ENCODE measurements at places on chromosomes 5 and 9. TPM values are rescaled to one million over a fixed set of nuclear protein-coding genes. Genes with fewer than 3 reads are reported as not detected.

DNA sequence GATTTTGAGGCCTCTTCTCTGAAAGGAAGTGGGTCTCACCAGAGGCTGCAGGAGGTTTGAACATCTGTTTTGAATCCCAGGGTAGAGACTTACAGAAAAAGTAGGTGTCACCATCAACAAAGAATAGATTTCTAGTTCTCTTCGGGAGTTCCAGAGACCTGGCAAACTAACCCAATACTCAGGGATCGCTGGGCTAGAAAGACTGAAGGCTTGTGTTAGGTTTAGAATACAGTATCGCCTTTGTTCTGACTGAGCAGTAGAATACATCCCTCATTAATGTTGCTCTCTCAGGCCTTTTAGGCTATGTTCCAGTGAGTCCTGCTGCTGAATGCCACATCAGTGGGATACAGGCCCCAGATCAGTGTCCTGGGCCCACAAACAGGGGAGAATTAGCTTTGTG lies 27.2 kb downstream of the RUSC2 start:
- no peaks in the 10 kb centered on the region for H3K4me1 ChIP-seq
- H3K4me3 ChIP-seq: no peak overlapping the region
- no peaks in the 10 kb centered on the region for H3K36me3 ChIP-seq
- H3K27me3 ChIP-seq: no peaks in the 10 kb centered on the region
- no peak for DNase-seq
- no peak overlapping the region for H3K27ac ChIP-seq

- no peak for DNase-seq
- no peak overlapping the region for H3K4me3 ChIP-seq
- peaks cover 4% of the 10 kb centered on the region for H3K4me1 ChIP-seq
Measured at GRCh38 chr5:139839918-139840317, 44.3 kb downstream of the PSD2 start.

The SERINC5 gene
- total RNA-seq: 22.8 TPM

GRCh38 chr5:125401724-125402622 lies 655.5 kb upstream of the ZNF608 start:
- no peak overlapping the region for H3K27ac ChIP-seq
- H3K4me1 ChIP-seq: no peaks in the 10 kb centered on the region
- H3K36me3 ChIP-seq: no peaks in the 10 kb centered on the region
- no peak for DNase-seq
- no peaks in the 10 kb centered on the region for H3K27me3 ChIP-seq

- H3K4me1 ChIP-seq: no peaks in the 10 kb centered on the region
- H3K4me3 ChIP-seq: no peak overlapping the region
- DNase-seq: no peak
- peaks cover 32% of the 10 kb centered on the region for H3K27me3 ChIP-seq
Measured at GRCh38 chr5:2759091-2759490, 7.6 kb upstream of the IRX2 start.

DNA sequence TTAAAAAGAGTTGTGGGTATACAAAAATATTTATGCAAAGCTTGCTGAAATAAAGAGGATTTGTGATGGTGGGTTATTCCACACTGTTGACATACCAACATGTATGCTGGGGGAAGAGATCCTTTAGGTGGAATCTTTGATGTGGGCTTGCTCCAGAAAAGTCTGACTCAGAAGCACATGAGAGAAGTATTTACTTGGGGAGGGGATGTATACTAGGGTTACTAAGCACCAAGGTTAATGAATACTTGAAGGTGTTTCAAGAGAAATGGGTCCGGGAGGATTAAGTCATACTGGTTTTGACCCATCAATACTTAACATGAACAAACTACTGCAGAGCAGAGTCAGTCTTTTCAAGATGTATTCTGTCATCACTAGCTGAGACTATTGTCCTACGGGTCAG lies 316.4 kb upstream of the GRIN3A start:
- H3K36me3 ChIP-seq: no peaks in the 10 kb centered on the region
- no peak overlapping the region for H3K4me3 ChIP-seq
- H3K27me3 ChIP-seq: no peaks in the 10 kb centered on the region
- no peak for DNase-seq

The ADRA1B gene
- not detected for total RNA-seq

The HTR4 gene
- total RNA-seq: not detected

DNA sequence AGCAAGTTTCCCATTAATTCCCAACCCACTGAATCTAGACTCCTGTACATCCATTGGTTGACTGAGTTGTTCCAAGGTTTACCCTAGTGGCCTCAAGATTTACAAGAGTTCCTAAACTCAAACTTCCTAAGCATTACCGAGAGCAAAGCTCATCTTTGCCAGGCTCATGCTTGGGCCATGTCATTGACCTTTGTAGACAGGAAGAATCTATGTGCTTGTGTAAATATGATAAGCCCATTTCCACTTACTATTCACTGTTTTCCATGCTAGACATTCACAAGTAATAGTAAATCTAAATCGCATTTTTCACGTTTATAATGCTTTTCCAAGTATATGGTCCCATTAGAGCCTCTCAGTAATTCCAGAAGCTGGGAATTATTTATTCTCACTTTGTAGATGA lies 534.5 kb upstream of the CLINT1 start:
- no peaks in the 10 kb centered on the region for H3K36me3 ChIP-seq
- no peak overlapping the region for H3K27ac ChIP-seq
- no peaks in the 10 kb centered on the region for H3K27me3 ChIP-seq
- no peak for DNase-seq
- no peaks in the 10 kb centered on the region for H3K4me1 ChIP-seq

GRCh38 chr5:94223235-94223634 lies 395.2 kb downstream of the KIAA0825 start:
- peak overlapping the region; percentile 18 for H3K27ac ChIP-seq
- no peaks in the 10 kb centered on the region for H3K27me3 ChIP-seq
- no peak for DNase-seq
- H3K36me3 ChIP-seq: peaks cover 2% of the 10 kb centered on the region
- no peak overlapping the region for H3K4me3 ChIP-seq

DNA sequence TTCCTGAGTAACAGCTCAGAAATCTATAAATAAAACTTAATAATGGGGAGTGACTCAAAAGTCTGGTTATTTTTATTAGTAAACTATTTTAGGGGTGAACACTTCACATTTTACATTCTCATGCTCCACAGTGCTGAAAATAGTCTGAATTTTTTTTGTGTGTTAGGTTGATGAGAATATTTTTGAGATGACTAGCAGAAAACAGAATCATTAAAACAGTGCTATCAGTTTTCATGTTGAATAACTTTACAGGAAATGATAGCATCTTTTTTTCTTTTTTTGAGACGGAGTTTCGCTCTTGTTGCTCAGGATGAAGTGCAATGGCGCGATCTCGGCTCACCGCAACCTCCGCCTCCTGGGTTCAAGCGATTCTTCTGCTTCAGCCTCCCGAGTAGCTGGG lies 60.3 kb downstream of the TMC1 start:
- H3K36me3 ChIP-seq: peaks cover 3% of the 10 kb centered on the region
- DNase-seq: no peak
- no peaks in the 10 kb centered on the region for H3K27me3 ChIP-seq
- no peak overlapping the region for H3K4me3 ChIP-seq

DNA sequence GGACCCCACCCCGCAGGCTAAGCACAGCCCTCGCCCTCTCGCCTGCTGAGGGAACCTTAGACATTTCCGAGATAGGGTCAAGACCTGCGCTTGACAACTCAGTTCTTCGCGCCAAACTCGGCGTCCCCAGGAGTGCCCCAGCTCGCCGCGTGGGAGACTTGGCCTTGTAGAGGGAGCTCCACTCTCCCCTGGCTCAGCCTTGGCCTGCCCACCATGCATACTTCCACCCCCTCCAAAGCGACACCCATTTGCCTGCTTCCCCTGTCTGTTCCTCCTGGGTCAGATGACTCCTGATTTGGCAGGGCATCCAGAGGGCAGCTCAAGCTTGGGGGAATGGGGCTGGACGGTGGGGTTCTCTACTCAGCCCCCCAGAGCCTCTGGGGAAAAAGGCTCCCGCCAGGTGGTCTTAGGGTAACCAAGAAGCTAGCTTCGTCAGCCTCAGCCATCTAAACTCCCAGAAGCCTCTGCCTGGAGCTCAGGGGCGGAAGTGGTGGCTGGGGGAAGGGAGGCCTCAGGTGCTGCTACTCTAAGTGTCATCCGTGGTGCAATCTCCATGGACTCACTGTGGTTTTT lies 560 bp downstream of the DOCK2 start:
- H3K27me3 ChIP-seq: no peaks in the 10 kb centered on the region
- peaks cover 39% of the 10 kb centered on the region for H3K36me3 ChIP-seq
- H3K4me1 ChIP-seq: peaks cover 60% of the 10 kb centered on the region

- H3K36me3 ChIP-seq: no peaks in the 10 kb centered on the region
- no peak overlapping the region for H3K27ac ChIP-seq
- DNase-seq: no peak
Measured at GRCh38 chr5:143258559-143259253, 144.8 kb downstream of the NR3C1 start.

The NTNG2 gene
- total RNA-seq: 4.6 TPM

DNA sequence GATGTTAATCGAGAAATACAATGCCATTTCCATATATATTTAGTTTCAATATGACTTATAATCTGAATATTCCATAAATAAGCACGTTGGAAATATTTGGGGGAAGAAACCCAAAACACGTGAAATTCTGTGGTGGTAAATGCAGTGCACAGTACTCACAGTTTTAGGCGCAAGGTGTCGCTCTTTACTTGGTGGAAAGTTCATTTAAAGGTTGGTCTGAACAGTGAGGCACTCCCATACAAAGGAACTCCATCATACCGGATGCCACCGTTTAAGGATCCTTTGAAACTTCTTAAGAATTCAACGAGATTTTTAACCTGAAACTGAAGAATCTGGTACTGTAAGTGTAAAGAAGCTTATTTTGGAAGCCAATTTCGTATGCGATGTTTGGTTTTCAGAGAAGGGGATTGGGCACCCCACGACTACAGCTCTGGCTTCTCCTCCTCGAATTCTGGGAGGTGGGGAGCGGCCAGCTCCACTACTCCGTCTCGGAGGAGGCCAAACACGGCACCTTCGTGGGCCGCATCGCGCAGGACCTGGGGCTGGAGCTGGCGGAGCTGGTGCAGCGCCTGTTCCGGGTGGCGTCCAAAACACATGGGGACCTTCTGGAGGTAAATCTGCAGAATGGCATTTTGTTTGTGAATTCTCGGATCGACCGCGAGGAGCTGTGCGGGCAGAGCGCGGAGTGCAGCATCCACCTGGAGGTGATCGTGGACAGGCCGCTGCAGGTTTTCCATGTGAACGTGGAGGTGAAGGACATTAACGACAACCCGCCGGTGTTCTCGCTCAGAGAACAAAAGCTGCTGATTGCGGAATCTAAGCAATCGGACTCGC lies at the start of gene PCDHA11:
TSS of gene PCDHA11 (plus strand) at position 237 of the 834 bp plus-strand sequence. CDS start at position 384, 147 bp downstream.
- no peak within 1 kb of the TSS for H3K27ac ChIP-seq
- no peaks in the 10 kb centered on the region for H3K27me3 ChIP-seq
- H3K4me1 ChIP-seq: no peaks in the 10 kb centered on the region
- H3K36me3 ChIP-seq: no peaks in the 10 kb centered on the region
- no peak within 1 kb of the TSS for H3K4me3 ChIP-seq

The FGD3 gene
- total RNA-seq: 44.0 TPM

The COL27A1 gene
- 7.4 TPM for total RNA-seq

GRCh38 chr5:61817472-61818326 lies 485.6 kb downstream of the ZSWIM6 start:
- H3K27ac ChIP-seq: no peak overlapping the region
- H3K4me3 ChIP-seq: no peak overlapping the region
- H3K27me3 ChIP-seq: peaks cover 7% of the 10 kb centered on the region
- no peak for DNase-seq
- no peaks in the 10 kb centered on the region for H3K36me3 ChIP-seq

The GHR gene
- total RNA-seq: not detected

- no peak overlapping the region for H3K27ac ChIP-seq
- H3K4me3 ChIP-seq: no peak overlapping the region
- H3K36me3 ChIP-seq: peaks cover 47% of the 10 kb centered on the region
- no peaks in the 10 kb centered on the region for H3K27me3 ChIP-seq
Measured at GRCh38 chr9:97487107-97487506, 14.4 kb upstream of the TMOD1 start.

GRCh38 chr5:77316871-77317661 lies 106.6 kb downstream of the PDE8B start:
- H3K4me1 ChIP-seq: no peaks in the 10 kb centered on the region
- H3K27me3 ChIP-seq: peaks cover 2% of the 10 kb centered on the region
- DNase-seq: no peak
- no peak overlapping the region for H3K4me3 ChIP-seq
- H3K27ac ChIP-seq: no peak overlapping the region
- H3K36me3 ChIP-seq: no peaks in the 10 kb centered on the region

DNA sequence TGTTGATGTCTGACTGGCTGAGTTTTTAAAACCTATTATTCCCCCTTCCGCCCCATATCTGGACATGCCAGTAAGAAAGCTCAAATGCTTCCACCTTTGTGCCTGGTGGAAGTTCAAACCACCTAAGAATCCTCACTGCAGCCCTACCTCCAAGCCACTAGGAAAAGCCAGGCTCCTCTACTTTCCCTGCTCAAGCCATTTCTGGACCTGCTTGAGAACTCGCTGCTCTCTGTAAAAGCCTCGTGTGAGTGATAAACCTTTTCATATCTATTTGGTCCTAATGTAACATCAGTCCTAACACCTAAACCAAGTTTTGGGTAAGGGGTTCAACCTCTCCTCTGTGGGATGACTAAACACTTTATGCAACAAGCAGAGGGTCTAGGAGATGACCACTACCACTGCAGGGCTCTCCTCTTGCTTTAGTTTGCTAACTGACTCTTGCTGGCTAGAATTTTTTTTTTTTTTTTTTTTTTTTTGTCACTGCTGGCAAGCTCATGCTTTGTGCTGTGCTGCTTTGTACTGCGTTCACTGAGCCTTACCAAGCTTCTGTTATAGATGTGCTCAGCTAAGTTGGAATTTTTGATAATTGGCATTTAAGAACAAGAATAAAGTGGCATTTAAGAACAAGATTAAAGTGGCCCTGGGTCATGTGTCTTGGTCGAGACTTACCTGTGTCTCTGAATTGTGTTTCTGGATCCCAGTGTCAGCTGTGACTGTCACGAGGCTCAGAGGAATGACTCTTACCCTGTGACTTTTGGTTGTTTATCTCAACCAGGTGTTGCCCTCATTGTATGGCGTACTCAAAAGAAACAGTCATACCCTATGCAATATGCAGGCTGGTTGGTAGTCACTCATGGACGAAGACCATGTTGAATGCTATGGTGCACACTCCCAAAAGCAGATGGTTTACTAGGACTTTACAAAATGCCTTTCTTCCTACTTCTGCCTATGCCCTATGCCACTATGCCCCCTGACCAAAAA lies 19.5 kb downstream of the TRIM32 start:
- H3K27me3 ChIP-seq: no peaks in the 10 kb centered on the region
- H3K36me3 ChIP-seq: peaks cover 12% of the 10 kb centered on the region
- H3K27ac ChIP-seq: no peak overlapping the region
- DNase-seq: no peak
- no peak overlapping the region for H3K4me3 ChIP-seq
